ENCODE measurements at places on chromosomes 5 and 9. TPM values are rescaled to one million over a fixed set of nuclear protein-coding genes. Genes with fewer than 3 reads are reported as not detected.

- no peak for DNase-seq
Observed at GRCh38 chr5:163649514-163649913, 144.1 kb downstream of the MAT2B start.

DNA sequence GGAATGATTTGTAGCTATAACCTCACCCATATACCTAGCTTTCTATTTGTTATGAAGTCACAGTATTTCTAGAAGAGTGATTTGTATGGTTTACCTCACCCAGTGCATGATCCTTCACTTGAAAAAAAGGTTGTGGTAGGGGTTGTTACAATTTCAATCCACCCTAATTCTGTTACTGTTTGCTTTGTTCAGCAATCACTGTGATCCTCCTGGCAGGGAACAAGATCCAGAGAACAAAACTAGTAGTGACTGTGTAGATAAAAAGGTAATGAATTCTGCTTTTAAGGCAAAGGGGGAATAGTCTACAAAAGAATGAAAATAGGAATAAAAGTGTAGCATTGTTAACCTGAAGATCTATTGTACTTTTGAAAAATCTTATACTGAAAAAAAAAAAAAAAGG is 191.3 kb upstream of the SH3GL2 start:
- DNase-seq, result no peak

Gene LCNL1
- polyA plus RNA-seq, result 1.4 TPM

DNA sequence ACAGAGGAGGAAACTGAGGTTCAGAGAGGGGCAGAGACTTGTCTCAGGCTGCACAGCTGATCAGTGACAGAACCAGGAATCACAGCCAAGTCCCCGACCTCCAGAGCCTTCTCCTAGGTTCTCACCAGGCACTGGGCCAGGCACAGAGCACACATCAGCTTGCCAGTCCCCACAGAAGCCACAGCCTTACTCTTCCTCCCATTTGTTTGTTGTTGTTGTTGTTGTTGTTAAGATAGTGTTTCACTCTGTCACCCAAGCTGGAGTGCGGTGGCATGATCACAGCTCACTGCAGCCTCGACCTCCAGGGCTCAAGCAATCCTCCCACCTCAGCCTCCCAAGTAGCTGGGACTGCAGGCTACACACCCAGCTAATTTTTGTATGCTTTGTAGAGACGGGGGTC is 41.4 kb downstream of the NAIF1 start:
- no peak for DNase-seq

Gene NOXA1
- polyA plus RNA-seq, result 6.9 TPM

- no peak for DNase-seq
Observed at GRCh38 chr9:129757045-129757444, 4.2 kb upstream of the PTGES start.

DNA sequence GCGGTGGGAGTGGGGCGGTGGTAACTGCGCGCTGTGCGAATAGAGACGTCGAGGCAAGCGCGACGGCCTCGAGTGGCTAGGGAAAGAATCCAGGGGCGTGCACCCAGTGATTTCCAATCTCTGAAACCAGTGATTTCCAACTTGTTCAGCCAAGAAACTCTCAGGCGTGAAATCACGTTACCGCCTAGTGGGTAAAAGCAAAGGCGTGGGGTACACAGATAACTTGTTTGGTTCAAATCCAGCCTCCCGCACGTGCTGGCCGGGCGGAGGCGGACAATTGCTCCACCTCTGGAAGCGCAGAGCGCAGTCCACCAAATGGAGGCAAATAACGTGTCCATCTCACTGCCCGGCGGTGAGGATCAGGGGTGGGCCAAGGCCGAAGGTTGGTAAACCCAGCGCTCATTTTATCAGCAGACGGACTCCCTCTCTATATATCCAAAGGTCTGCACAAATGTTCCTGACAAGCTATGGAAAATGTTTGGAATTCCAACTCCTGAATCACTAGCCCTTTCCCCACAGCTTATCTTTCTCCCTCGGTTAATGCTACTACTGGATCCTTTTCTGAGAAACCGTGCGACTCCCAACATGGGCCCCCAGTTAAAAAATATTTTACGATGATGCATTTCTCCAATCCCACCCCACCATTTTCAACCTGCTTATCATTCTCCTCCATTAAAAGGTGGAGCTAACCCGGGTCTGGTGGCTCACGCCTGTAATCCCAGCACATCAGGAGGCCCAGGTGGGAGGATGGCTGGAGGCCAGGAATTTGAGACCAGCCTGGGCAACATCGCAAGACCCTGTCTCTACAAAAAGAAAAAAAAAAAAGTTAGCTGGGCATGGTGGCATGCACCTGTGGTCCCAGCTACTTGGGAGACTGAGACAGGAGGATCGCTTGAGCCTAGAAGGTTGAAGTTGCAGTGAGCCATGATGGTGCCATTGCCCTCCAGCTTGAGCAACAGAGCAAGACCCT is 950 bp upstream of the FNBP1 start:
- no peak for DNase-seq

DNA sequence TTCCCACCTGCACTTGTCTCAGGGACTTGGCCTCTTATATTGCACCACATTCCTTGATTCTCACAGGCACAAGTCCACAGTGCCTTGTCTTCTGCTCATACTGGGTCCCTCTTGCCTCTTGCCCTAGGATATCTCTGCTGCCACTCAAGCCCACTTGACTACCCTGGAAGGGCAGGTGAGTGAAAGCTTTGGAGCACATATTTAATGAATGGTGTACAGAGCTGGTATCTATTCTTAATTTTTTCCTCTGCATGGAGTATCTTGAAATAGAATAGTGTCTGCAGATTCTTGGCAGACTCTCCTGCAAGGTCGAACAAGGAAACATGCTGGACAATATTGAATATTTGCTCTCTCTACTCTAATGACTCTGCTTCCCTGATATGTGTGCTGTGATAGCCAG is 1248.0 kb downstream of the MAT2B start:
- DNase-seq, result no peak

Gene AQP7
- polyA plus RNA-seq, result 4.1 TPM

DNA sequence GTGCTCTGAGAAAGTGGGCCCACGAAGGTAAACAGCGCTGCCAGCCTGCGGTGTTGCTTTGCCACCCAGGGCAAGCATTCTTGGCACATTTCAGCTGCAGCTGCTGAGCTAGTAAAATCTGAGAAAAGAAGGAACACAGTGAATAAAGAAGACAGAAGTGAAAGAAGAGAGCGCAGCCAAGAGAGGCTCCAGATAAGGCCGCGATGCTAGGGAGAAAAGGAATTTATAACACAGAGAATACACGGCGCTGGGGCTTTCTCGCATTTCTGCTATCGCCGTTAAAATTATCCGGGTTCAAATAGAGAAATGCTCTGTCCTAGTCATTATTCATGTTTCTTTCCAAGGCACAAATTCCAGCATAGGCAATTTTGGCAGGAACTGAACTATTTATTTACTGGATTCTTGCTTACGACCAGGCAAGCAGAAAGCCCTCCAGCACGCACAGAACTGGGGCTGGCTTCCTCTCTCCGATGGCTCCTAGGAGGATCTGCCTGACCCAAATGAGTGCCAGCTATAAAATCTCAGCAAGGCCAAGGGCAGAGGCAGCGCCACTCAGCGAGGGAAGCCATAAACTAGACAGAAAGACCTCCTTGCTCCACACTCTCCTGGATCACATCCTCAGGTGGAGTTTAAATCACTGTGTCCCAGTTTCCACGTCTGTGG is 111.2 kb downstream of the ATPSCKMT start:
- DNase-seq, result peak; percentile 9

DNA sequence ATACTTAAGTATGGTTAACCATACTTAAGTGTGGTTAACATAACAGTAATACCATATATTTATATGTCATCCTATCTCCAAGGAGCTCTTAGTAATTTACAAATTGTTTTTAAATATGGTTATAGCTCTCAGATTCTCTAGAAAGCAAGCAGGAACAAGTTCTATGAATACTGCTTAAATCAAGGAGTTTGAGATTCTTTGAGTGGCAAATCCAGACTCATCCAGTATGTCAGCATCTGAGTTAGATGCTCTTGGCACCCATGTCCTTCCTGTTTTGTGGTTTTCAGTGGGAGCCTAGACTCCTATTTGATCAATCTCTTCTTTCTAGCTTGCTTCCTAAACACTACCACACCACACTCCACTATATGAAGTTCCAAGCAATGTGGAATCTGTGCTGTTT is 114.7 kb upstream of the GDNF start:
- DNase-seq, result no peak

Gene PRR16
- 13.3 TPM for polyA plus RNA-seq

GRCh38 chr5:129361441-129362025 is 98.6 kb upstream of the ADAMTS19 start:
- no peak for DNase-seq

Gene SHOC1
- 0.45 TPM for polyA plus RNA-seq

Gene FAM151B
- polyA plus RNA-seq, result 3.0 TPM

Gene FOXD1
- 0.25 TPM for polyA plus RNA-seq

- no peak for DNase-seq
Observed at GRCh38 chr5:55407984-55408383, 100.2 kb downstream of the MTREX start.

Gene PCAT7
- polyA plus RNA-seq, result 1.0 TPM

- no peak for DNase-seq
Observed at GRCh38 chr5:154559398-154560276, 81.6 kb upstream of the HAND1 start.

DNA sequence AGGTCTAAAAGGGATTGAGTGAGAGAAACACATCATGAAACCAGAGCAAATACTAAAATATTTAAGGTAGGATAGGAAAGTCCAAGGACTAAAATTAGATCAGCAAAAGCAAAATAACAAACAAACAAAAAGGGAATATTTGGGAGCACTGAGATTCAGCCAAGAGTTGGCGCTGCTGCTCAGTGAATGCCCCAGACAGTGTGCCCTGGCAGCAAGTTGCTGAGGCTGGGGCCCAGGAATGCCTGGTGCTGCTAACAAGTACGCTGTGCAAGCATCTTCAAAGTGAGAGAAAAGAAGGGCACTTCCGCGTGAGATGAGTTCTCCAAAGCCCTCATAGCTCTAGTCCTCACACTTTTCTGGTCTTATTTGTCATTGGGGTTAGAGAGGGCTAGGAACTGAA is 603.3 kb downstream of the EFNA5 start:
- no peak for DNase-seq

- no peak for DNase-seq
Observed at GRCh38 chr5:151459680-151460324, 12.4 kb downstream of the SLC36A1 start.

GRCh38 chr9:37618817-37619216 is 26.4 kb upstream of the TOMM5 start:
- DNase-seq, result no peak

- DNase-seq, result no peak
Observed at GRCh38 chr5:2801577-2802525, 50.4 kb upstream of the IRX2 start.

GRCh38 chr5:151094030-151094851 is 13.4 kb upstream of the TNIP1 start:
- no peak for DNase-seq

DNA sequence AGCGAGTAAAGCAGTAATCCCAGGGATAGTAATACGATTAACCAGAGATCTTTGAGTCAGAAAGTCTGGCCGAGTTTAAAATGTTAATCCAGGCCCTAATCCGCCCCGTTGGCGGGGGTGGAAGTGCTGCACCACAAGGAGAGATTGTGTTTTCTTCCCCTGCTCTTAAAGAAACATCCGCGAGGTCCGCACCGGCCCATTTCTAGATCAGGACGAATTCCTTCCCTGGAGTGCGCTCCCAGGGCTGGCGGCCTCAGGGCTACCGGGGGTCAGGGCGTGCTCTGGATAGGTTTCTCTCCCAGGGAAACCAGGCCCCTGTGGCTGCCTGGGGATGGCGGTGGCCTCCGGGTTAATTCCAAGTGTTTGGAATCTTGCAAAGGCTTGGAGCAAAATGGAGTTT is 9.3 kb upstream of the NEUROG1 start:
- DNase-seq, result no peak

Gene LHX2
- polyA plus RNA-seq, result 0.08 TPM

DNA sequence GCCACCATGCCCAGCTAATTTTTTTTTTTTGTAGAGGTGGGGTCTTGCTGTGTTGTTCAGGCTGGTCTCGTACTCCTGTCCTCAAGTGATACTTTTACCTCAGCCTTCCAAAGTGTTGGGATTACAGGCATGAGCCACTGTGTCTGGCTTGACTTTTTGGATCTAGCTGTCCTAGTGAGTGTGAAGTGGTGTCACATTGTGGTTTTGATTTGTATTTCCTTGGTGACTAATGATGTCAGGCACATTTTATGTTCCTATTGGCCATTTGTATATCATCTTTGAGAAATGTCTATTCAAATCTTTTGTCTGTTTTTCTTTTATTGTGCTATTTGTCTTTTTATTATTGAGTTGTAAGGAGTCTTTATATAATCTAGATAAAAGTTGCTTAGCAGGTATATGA is 53.5 kb upstream of the MCCC2 start:
- DNase-seq, result no peak

GRCh38 chr5:93899026-93899600 is 157.7 kb upstream of the POU5F2 start:
- DNase-seq, result no peak

DNA sequence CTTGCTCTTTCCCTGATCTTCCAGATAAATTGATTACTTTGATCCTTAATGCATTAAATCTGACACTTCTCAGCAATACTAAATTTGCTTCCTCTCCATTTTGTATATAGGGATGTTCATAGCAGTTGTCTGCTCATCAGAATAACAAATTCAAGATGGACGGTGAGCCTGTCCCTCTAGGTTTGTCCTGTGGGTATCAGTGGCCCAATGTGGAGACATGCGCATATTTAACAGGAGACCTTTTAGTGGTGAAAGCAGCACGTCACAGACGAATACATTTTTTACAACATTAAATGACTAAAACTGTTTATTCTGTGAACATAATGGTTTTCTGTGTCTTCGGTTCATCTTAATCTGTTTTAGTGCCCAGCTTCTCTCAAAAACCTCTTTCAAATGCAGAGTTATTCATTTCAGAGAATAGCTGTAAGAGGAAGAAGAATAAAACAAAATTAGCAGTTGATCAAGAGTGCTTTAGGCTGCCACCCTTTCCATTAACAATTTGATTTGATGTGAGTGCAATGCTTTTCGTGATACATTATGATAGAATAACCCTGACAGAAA is 1970.4 kb upstream of the WWC1 start:
- no peak for DNase-seq

- DNase-seq, result no peak
Observed at GRCh38 chr5:74865256-74865803, 857 bp downstream of the FAM169A start.

Gene PROB1
- 0.60 TPM for polyA plus RNA-seq

DNA sequence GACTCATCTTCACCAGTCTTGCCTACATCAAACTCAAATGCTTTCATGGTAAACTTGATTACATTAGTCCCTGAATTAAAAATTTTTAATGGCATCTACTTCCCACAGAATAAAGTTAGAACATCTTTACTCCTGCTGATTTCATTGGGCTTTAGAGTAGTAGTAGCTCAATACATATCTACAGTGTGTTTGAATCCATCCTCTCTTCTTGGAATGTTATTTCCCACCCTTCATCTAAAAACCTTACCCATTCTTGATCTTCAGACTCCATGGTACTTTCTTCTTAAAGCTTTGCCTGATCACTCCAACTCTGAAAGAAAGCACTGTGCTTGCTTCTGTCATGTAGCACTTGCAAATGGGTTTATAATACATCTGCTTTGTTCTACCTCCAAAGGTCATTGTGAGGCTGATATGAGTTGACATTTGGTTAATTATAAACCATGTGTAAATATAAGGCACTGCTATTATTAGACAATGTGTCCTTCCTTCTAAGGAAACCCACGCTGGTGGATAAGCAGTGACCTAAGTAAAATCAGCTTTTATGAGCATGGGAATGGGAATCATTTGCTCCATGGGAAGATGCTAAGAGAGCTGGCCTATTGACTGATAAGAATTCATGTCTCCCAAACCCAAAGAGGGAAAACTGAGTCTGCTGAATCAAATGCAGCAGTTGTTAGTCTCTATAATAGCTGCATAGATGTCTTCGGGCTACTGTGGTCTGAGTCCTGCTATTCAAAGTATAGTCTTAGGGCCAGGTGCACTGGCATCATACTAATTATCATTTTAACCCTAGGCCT is 7.5 kb upstream of the PRLR start:
- no peak for DNase-seq

Gene NR2F1-AS1
- 62.4 TPM for polyA plus RNA-seq

Gene FOXD4
- 0.70 TPM for polyA plus RNA-seq

Data from right lung (tissue), 10 donors.